ENCODE measurements at places on chromosomes 6 and 20. TPM values are rescaled to one million over a fixed set of nuclear protein-coding genes. Genes with fewer than 3 reads are reported as not detected.

DNA sequence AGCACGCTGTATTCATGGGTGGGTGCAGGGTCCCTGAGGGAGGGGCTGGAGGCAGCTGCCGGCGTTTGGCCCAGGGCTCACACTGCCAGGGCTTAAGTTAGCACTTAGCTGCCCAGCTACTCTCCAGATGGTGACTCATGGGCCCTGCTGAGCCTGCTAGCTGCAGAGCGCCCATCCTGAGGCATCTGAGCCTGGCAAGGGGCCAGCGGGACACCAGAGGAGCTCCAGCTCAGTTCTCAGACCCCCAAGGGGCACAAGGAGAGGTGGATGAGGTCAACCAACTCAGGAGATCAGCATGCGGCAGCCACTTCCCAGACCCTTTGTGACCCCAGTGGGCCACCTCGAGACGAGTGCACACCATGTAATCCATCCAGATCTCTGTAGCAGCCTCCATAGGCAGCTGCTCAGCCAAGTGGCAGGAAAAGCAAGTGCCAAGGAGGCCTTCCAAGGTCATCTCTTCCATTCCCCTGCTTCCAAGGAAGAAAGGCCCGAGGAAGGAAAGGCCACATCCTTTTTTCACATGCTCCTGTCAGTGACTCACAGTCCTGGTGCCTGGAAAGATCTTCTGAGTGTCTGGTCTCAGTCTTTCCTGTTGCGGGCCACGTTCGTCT is 35.3 kb downstream of the FOXP4 start:
- no peak for DNase-seq
- H3K27ac ChIP-seq: no peak overlapping the region
- no peak overlapping the region for H3K4me3 ChIP-seq
- no peaks in the 10 kb centered on the region for H3K27me3 ChIP-seq
- peaks cover 54% of the 10 kb centered on the region for H3K36me3 ChIP-seq

GRCh38 chr6:64266351-64266821 is 630.8 kb downstream of the PHF3 start:
- DNase-seq: no peak
- no peak overlapping the region for H3K4me3 ChIP-seq
- H3K27me3 ChIP-seq: no peaks in the 10 kb centered on the region
- H3K36me3 ChIP-seq: no peaks in the 10 kb centered on the region

DNA sequence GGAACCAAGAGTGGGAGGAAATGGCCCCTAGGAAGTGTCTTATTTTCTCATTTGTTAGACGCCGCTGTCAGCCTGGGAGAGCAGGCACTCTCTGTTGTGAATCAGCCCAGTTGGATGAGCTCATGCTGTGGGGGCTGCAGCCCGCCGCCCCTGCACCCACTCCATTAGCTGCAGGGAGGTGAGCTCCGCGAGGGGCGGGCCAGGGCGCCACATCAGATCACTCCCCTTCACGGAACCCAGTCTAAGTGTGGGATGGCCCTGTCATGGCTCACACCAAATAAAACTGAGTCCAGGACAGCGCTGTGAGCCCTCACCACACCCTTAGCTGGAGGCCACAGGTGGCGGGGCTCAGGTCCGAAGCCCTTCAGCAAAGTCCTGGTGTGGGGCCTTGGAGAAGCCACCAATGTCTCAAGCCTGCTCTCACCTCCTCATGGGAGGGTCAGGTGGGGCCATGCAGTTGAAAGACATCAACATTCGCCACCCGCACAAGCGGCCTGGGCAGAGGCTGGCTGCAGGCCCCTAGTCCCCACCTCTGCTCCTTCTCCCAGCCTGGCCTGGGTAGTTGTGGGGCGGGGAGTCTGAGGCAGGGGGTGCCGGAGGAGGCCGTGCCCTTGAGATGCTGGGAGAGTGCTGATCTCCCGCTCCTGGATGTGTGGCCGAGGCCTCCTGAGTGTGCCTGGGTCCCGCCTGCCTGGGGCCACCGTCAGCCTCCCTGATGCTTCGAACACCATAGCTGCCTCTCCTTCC is 66.2 kb upstream of the SLCO4A1 start:
- no peaks in the 10 kb centered on the region for H3K36me3 ChIP-seq
- no peak for DNase-seq
- H3K4me1 ChIP-seq: no peaks in the 10 kb centered on the region
- H3K27ac ChIP-seq: no peak overlapping the region
- no peak overlapping the region for H3K4me3 ChIP-seq

DNA sequence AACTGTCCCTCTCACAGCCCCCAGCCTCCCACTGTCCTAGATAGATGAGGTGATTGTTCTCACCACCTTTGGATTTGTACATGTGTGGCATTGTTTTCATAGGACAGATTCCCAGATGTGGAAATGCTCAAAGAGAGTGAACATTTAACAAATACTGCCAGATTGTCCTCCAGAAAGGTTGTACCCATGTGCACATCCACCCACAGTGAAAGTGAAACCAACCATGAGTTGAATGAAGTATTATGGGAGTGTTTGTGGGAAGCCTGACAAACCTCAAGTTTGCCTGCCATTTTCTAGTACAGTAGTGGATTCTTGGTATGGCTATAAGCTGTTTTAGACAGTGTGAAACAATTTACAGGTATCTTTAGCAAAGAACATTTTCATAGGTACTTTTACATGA is 42.7 kb downstream of the ANKRD6 start:
- H3K4me1 ChIP-seq: peaks cover 8% of the 10 kb centered on the region
- no peak overlapping the region for H3K27ac ChIP-seq
- no peak for DNase-seq
- H3K27me3 ChIP-seq: no peaks in the 10 kb centered on the region

DNA sequence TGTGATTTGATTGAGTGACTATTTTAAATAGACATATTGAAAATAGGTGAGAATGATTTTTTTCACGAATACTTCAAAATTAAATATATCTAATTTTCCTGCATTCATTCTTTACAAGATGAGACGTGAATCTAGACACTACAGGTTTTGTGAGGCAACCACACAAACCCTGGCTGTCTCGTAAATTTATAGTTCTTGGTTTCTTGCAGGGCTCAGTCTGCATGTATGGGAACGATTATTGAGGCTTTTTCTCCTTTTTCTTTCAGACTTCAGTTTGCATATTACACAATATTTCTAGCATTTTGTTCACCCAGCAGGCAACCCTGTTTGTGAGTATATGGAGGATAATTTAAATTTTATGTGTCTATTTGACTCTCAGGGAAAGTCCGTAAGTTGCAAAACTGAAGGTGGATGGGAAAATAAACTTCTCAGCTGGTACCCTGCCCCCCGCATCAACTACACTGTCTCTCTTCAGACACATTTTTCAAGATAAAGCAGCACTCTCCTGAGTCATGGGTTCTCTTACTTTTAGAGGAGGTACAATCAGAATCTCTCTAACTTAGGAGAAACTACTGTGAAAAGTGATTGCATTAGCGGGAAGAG is 1349.3 kb downstream of the GRIK2 start:
- no peak for DNase-seq
- no peak overlapping the region for H3K4me3 ChIP-seq
- no peaks in the 10 kb centered on the region for H3K27me3 ChIP-seq
- no peak overlapping the region for H3K27ac ChIP-seq
- H3K36me3 ChIP-seq: no peaks in the 10 kb centered on the region
- no peaks in the 10 kb centered on the region for H3K4me1 ChIP-seq

DNA sequence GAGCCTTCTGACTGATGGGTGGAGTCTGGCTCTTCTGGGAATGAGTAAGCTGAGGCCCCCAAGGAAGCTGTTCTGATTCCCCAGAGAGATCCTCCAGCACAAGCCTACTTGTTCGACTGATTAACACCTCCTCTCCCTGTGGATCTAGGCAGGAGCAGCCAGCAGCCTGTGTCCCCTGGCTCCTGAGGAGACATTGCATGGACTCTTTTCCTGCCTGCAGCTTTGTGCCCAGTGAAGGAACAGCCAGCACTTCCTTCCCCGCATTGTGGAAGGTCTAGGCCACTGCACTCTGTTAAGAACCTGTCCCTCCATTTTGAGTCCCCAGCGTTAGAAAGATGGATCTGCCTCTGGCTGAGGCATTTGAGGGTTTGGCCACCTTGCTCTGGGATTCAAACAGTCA is 29.1 kb downstream of the LRFN2 start:
- peaks cover 7% of the 10 kb centered on the region for H3K4me1 ChIP-seq
- H3K36me3 ChIP-seq: no peaks in the 10 kb centered on the region
- H3K27ac ChIP-seq: no peak overlapping the region
- H3K4me3 ChIP-seq: no peak overlapping the region
- no peak for DNase-seq

DNA sequence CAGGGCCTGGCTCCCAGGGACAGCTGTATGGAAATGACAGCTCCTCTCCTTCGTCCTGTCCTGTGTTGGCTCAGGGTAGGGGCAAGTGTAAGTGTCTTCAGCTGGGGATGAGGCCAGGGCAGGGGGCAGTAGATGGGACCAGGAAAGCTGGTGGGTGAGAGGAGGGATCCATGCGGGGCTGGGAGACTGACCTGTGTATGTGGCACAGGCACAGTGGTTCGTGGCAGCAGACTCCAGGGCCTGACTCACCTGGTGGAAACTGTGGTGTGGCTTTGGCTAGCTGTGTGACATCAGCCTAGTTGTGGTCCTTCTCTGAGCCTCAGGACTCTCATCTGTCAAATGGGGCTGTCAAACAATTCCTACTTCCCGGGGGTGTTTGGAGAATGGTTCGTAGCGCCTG is 13.7 kb upstream of the SCRT2 start:
- H3K27me3 ChIP-seq: no peaks in the 10 kb centered on the region
- no peak for DNase-seq
- H3K4me1 ChIP-seq: peaks cover 6% of the 10 kb centered on the region
- no peaks in the 10 kb centered on the region for H3K36me3 ChIP-seq
- H3K27ac ChIP-seq: peak overlapping the region; percentile 36
- no peak overlapping the region for H3K4me3 ChIP-seq

GRCh38 chr6:37287519-37288157 is 29.7 kb upstream of the TMEM217 start:
- no peaks in the 10 kb centered on the region for H3K27me3 ChIP-seq
- peaks cover 90% of the 10 kb centered on the region for H3K36me3 ChIP-seq
- H3K27ac ChIP-seq: no peak overlapping the region

DNA sequence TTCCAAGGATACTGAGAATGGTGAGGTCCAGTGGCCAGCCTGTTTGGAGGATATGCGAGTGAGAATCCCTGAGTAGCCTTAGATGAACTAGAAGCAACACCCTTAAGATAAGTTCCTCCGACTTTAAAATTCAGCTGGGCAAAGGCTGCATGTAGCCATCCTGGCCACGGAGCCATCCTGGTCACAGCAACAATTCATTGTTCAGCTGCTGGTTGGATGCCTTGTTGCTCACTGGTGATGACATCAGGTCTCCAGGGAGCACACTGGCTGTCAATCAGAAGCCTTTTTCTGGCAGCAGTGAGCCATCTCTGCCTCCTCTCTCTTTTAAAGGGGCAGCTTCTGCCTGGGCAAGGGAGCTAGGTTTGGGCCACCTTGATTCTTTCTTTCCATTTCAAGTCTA is 22.4 kb upstream of the RIMS4 start:
- no peaks in the 10 kb centered on the region for H3K27me3 ChIP-seq
- DNase-seq: peak; percentile 56
- H3K27ac ChIP-seq: no peak overlapping the region
- H3K4me3 ChIP-seq: no peak overlapping the region

- H3K4me1 ChIP-seq: no peaks in the 10 kb centered on the region
- no peak overlapping the region for H3K27ac ChIP-seq
- H3K27me3 ChIP-seq: no peaks in the 10 kb centered on the region
- H3K4me3 ChIP-seq: no peak overlapping the region
- no peak for DNase-seq
- no peaks in the 10 kb centered on the region for H3K36me3 ChIP-seq
These were observed 28.5 kb upstream of the KIF6 start for GRCh38 chr6:39753725-39754045.

- H3K36me3 ChIP-seq: peaks cover 8% of the 10 kb centered on the region
- no peak for DNase-seq
- H3K4me3 ChIP-seq: no peak overlapping the region
- H3K27me3 ChIP-seq: peaks cover 7% of the 10 kb centered on the region
These were observed 10.3 kb downstream of the ADISSP start for GRCh38 chr20:3757268-3757667.

DNA sequence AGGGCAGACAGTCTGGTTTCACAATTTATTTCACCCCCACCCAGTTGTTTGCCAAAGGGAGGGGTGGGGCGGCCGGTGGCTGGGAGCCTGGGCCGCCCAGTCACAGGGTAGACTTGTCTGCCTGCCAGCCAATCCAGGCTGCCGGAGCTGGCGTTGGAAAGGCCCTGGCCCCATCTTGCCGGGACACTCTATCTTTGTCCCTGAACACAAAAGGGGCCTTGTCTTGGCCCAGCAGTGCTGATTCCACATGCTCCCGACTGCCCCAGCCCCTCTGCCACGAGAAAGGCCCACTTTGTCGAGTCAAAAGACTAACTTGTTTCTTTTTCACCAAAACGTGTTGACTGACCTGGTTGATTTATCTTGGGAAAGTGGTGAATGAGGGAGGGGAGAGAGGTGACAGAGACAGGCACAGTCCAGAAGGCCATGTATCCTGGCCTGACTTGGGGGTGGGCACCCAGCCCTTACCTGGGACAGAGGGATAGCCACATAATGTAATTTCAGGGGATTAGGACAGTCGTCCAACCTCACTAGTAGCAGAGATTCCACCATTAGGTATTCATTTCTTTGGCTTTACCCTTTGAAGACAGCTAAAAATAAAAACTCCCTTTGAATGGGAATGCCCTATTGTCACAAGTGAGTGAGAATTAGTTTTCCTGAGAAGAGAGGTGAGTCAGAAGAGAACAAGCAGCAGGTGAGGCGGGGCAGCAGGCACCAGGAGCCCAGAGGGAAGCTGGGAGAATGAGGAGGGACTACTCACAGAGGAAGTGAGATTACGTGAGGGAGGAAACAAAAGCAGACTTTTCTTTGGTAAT is 67.0 kb upstream of the SIRPA start:
- DNase-seq: no peak
- no peak overlapping the region for H3K4me3 ChIP-seq
- H3K27ac ChIP-seq: peak overlapping the region; percentile 90
- H3K4me1 ChIP-seq: no peaks in the 10 kb centered on the region

GRCh38 chr6:119614138-119614537 is 264.6 kb upstream of the MAN1A1 start:
- no peak overlapping the region for H3K27ac ChIP-seq
- no peaks in the 10 kb centered on the region for H3K4me1 ChIP-seq
- no peak for DNase-seq
- H3K4me3 ChIP-seq: no peak overlapping the region

TNFRSF6B gene
- not detected for total RNA-seq

C6orf52 gene
- 4.1 TPM for total RNA-seq

PCED1A gene
- total RNA-seq: 38.6 TPM

PTCRA gene
- total RNA-seq: not detected

OR2J3 gene
- total RNA-seq: not detected

C6orf15 gene
- not detected for total RNA-seq

Data from endodermal cell (in vitro differentiated cells).